G401 (cell line): ENCODE measurements at places on chromosomes 16 and 17. TPM values are rescaled to one million over a fixed set of nuclear protein-coding genes. Genes with fewer than 3 reads are reported as not detected.

DNA sequence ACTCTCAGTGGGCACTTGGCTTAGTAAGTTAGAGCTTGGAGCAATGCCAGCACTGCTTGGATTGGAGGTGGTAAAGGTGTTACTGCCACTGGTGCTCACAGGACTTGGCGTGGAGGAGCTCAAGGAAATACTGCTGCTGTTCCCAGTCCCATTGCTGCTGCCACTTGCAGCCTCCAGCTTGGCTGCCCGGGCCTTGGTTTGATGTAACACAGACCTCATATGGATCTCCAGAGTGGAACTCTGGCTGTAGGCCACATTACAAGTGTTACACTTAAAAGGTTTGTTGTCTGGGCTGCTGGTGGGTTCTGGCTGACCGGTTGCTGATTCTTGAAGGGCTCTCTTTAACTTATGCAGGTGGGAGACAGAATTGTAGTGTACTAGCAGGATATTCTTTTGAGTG lies 250.3 kb downstream of the ZFHX3 start:
- DNase-seq, result no peak

- no peak for DNase-seq
Observed at GRCh38 chr16:87033541-87034300, 283.5 kb downstream of the C16orf95 start.

- DNase-seq, result no peak
Observed at GRCh38 chr17:47841488-47842291, 617 bp upstream of the SCRN2 start.

DNA sequence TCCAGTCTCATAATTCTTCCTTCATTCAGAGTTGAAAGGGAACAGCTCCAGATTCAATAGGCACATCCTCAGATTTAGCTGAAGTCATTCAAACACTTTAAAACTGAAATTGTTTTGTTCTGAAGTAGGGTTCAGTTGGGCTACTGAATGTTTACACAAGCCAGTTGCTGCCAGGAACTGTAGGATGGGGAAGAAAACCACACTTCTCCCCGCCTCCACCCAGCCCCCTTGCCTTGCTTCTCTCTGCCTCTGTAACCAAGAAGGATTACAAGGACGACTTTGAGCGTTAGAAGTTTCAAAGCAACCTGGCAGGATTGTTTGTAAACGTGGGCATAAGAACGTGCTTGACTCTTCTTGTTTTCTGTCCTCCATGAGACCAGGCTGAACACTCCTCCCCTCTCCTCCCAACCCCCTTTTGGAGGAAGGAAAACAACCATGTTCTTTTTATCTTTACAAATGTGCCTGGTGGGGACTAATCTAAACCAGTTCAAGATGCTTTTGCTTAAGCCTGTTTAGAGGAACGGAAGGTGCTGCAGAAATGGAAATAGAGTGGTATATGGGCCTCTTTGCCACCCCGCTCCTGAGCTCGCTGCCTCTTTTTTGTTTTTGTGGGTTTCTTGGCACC lies 287.9 kb downstream of the FTO start:
- DNase-seq, result no peak

DNA sequence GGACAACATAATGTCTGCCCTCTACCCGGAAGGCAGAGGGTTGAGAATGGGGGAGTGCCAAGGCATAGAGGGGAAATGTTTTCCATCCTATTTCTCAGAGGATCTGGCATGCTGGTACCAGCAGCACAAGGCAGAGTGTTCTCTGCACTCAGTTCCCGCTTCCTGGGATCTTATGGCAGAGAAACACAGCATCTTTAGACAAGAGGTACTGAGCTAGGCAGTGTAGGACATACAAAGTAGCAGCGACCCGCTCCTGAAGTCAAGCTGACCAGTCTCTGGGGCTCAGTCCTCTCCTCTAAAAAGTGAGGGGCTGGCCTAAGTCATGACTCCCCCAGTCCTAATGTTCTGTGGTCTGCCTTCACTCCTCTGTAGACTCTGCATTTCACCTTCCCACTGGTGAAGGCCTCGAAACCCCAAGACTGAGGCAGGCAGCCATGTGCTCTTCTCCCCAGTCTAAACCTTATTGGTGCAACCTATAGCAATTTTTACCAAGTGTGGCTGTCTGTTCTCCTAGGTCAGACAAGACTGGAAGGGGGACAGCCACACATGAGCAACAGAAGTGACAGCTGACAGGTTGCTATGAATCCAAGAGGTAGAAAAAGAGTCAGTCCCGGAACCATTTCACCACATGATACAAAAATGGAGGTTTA lies 11.3 kb upstream of the TSPOAP1 start:
- no peak for DNase-seq

GRCh38 chr17:45247429-45248131 lies 14.3 kb downstream of the SPATA32 start:
- peak; percentile 91 for DNase-seq

- DNase-seq, result no peak
Observed at GRCh38 chr16:11379420-11379819, 34.2 kb downstream of the RMI2 start.

GRCh38 chr17:65243838-65244625 lies 106.9 kb downstream of the RGS9 start:
- DNase-seq, result peak; percentile 13

GRCh38 chr16:2090777-2091546 lies 43.2 kb downstream of the TSC2 start:
- DNase-seq, result peak; percentile 61

DNA sequence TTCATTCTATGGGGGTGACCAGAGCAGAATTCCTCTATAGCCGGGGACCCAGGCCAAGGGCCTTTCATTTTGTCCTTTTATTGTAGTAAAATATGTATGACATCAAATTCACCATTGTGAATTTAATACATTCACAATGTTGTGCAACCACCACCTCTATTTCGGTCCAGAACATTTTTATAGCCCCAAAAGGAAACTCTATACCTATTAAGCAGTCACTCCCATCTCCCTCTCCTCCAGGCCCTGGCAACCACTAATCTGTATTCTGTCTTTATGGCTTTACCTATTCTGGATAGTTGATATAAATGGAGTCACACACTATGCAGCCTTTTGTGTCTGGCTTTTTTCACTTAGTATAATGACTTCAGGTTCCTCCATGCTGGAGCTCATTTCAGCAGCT lies 9.7 kb upstream of the TNS4 start:
- DNase-seq, result no peak

DNA sequence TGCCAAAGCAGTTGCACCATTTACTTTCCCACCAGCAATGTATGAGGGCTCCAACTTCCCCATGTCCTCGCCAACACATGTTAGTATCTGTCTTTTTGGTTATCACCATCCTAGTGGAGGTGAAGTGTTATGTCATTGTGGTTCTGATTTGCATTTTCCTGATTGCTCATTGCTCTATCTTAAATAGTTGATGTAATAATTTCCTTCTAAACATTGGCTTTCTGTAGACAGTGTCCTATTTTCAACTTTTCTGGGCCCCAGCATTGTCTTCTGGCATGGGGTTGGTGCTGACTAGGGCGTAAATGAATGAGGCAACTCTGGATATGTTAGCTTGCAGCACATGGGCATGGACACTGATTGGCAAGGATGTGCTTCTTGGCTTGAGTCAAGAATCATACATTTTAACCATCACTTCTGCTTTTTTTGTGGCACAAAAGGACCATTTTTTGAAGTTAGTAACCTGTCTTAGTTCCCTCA lies 25.1 kb downstream of the PLCG2 start:
- no peak for DNase-seq

- peak; percentile 62 for DNase-seq
Observed at GRCh38 chr16:71353736-71354135, 4.8 kb upstream of the CALB2 start.

- no peak for DNase-seq
Observed at GRCh38 chr17:38732376-38733281, 2.5 kb downstream of the CISD3 start.

- DNase-seq, result no peak
Observed at GRCh38 chr17:72667096-72668063, 425.1 kb downstream of the SLC39A11 start.

GRCh38 chr17:49646391-49647255 lies 31.3 kb downstream of the SPOP start:
- peak; percentile 72 for DNase-seq

GRCh38 chr16:11587643-11588247 lies 1.0 kb upstream of the LITAF start:
- DNase-seq, result peak; percentile 32

DNA sequence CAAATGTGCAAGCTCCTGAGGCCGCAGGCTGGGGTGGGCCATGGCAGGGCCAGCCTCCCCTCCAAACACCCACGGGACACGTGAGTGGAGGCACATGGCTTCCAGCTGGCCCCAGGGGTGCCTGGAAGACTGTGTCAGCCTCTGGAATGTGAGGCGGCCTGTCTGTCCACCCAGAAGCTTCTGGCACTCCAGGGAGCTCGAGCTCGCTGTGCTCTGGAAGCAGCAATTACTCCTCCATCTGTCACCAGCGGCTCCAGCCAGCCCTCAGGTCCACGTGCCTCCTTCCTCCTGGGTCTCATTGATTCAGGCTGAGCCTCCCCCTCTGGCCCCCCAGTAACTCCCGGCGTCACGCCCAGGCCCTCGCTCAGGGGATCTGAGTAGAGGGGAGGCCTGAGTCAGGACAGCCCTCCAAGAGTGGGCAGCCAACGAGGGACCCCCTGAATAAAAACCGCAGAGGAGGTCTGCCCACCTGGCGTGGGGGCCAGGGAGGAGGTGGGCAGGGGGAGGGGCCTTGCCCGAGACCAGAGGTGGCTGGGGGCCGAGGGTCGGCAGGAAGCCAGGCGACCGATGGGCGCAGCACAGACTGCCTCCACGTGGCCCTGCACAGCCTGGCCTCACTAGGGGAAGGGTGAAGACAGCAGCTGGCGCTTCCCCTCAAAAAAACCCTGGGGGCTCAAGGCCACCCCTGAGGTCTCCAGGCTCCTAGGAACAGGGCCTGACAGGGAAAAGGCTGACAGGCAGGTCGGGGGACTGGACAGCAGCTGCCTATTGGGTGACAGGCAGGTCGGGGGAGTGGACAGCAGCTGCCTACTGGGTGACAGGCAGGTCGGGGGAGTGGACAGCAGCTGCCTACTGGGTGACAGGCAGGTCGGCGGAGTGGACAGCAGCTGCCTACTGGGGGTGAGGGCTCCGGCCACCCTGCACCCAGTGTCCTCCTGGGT lies 11.9 kb downstream of the PIEZO1 start:
- DNase-seq, result peak; percentile 86

DNA sequence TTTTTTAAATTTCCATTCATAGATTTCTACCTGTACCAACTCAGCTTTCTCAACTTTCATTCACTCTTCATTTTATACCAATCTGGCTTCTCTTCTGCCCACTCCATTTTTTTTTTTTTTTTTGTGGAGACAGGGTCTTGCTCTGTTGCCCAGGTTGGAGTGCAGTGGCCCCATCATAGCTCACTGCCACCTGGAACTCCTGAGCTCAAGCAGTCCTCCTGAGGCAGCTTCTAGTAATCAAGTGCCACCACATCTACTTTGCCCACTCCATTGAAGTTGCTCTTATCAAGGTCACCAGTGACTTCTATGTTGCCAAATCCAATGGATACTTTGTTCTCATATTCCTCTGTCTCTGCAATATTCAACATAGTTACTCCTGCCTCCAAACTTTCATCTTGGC lies 1.7 kb downstream of the SUPT6H start:
- DNase-seq, result no peak

- DNase-seq, result peak; percentile 95
Observed at GRCh38 chr16:7849841-7850240, 517.2 kb downstream of the RBFOX1 start.

DNA sequence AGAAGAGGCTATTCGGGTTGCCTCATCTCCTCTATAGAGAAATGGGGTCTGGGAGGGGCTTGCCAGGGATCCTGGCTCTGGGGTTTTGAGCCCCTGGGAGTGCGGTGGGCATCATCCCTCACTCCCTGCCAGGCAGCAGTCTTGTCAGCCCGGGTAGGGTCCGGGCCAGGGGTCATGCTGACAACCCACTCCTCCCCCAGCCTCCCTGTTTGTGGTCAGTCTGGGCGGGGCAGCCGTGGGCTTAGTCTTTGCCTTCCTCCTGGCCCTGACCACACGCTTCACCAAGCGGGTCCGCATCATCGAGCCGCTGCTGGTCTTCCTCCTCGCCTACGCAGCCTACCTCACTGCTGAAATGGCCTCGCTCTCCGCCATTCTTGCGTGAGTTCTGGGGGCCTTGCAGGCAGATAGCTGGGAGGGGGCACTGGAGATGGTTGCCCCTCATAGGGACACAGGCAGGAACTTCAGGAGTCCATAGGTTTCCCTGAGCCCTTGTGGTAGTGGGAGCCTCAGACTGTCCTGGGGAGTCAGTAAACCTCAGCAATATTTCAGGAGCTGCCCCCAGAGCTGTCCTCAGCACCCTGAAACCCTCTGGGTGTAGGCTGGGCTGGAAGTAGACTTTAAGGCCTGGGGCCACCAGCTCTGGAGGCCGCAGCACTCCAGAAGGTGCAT lies 6.9 kb downstream of the SLC9A5 start:
- no peak for DNase-seq

GRCh38 chr16:4894276-4895150 lies 42.4 kb downstream of the PPL start:
- peak; percentile 8 for DNase-seq

DNA sequence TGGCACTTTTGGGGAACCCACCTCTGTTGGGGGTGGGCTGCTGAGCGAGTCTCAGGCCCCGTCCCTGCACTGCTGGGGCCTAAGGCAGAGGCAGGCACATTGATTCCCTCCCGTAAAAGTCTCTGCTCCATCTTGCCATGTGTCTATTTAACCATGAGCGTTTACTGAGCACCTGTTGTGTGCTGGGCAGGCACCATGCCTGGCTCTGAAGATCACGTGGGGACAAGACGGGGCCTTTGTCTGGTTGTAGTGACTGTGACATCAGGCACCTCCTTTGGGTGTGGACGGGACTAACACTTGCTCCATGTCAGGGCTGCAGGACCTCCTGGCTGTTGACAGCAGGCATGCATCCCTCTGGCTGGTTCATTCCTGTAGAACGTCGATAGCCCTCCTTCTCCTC lies 204.7 kb upstream of the CIBAR2 start:
- DNase-seq, result no peak

DNA sequence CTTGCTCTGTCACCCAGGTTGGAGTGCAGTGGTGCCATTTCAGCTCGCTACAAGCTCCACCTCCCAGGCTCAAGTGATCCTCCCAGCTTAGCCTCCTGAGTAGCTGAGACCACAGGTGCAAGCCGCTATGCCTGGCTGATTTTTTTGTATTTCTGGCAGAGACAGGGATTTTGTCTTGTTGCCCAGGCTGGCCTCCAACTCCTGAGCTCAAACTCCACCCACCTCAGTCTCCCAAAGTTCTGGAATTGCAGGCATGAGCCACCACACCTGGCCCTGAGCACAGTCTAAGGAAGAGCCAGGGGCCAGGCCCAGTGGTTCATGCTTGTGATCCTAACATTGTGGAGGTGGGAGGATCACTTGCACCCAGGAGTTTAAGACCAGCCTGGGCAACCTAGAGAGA lies 21.8 kb upstream of the BCO1 start:
- no peak for DNase-seq

The GNAO1 gene
- total RNA-seq, result not detected in 2 replicates

The CDH1 gene
- 1.9 and 2.4 TPM in 2 replicates for total RNA-seq

The POLR2C gene
- total RNA-seq, result 240 and 319 TPM in 2 replicates

The TPSB2 gene
- not detected in 2 replicates for total RNA-seq

The NMRAL1 gene
- total RNA-seq, result 166 and 212 TPM in 2 replicates

The DBNDD1 gene
- total RNA-seq, result 21.4 and 21.5 TPM in 2 replicates

The SEPTIN12 gene
- not detected in 2 replicates for total RNA-seq

The MARVELD3 gene
- total RNA-seq, result 3.6 and 4.3 TPM in 2 replicates

The SOX8 gene
- 72.7 and 82.6 TPM in 2 replicates for total RNA-seq
